ENCODE measurements at places on chromosomes 4 and X.

DNA sequence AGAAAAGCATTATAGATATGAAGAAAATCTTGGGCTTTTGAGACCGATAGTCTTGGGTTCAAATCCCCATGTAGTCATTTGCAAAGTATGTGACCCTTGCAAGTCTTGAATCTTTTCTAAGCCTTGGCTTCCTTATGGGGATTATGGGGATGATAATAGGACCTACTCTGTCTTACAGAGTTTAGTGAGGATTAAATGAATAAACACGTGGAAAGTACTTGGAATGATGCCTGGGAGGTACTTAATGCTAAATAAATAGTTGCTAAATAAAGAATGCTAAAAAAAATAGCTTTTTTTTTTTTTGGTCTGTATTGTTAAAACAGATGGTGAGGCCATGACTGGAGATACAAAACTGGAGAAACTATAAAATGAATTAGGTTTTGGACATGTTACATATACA is 292.7 kb downstream of the GPAT3 start:
- no peak for DNase-seq

- no peak for DNase-seq
Measured at GRCh38 chrX:16770970-16771482, 15.2 kb upstream of the TXLNG start.

GRCh38 chrX:41300758-41301437 is 33.1 kb upstream of the DDX3X start:
- no peak for DNase-seq

- DNase-seq, result no peak
Measured at GRCh38 chr4:183333202-183333601, 11.0 kb upstream of the CLDN24 start.

DNA sequence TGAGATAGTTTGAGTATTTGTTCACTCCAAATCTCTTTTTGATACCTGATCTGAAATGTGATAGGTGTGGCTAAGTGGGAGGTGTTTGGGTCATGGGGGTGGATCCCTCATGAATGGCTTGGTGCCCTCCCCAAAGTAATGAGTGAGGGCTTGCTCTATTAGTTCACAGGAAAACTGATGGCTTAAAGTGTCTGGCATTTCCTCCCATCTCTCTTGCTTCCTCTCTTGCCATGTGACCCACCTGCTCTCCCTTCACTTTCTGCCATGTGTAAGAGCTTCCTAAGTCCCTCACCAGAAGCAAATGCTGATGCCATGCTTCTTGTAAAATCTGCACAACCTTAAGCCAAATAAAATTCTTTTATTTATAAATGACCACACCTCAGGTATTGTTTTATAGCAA is 61.1 kb downstream of the MAD2L1 start:
- no peak for DNase-seq

DNA sequence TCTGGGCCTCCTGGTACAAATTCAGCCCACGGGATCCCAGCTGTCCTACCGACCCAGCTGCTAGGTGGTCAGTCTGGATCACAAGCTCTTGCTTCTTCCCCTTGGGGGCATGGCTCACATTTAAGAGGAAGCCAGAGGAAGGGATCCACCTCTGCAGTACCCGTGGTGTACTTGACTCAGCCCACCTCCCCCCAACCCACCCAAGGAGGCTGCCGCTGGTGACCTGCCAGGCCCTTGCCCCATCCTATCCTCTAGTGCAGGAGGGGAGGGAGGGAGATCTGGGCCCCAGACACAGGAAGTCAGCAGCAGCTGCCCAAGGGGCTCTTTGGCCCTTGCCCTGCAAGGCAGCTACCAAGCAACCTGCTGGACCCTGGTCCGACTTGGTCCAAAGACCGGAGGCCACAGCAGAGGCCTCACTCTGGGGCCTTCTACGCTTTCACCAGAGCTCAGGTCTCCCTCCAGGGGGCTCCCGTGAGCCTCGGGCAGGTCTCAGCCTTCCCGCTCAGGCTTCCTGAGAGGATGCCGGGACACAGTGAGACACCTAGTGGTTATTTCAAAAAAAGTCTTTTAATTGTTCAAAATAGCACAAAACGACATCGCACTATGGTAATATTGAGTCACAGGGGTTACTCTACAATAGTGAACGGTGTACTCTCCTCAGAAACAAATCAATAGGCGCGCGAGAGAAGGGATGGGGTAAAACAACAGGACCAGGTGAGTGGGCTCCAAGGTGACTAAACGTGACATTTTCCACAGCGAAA is 2.7 kb upstream of the RENBP start:
- peak; percentile 41 for DNase-seq

GRCh38 chr4:173318648-173319211 is 15.4 kb downstream of the HMGB2 start:
- no peak for DNase-seq

DNA sequence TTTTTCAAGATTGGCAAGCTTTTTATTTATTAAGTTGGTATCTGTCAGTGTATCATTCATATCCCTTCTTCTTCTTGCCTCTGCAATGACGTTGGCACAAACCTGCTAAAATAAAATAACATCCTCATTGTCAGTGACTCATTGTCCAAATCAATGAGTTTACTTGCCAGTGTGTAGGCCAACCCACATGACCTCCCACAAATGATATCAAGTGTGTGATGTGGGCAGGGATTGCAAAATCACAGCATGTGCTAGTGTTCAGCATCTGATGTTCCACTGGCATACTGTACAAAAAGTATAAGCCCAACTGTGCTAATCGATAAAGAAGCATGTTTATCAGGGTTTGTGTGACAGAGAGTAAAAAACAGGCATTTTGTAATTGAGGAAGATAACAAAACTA is 25.5 kb downstream of the GPAT3 start:
- no peak for DNase-seq

DNA sequence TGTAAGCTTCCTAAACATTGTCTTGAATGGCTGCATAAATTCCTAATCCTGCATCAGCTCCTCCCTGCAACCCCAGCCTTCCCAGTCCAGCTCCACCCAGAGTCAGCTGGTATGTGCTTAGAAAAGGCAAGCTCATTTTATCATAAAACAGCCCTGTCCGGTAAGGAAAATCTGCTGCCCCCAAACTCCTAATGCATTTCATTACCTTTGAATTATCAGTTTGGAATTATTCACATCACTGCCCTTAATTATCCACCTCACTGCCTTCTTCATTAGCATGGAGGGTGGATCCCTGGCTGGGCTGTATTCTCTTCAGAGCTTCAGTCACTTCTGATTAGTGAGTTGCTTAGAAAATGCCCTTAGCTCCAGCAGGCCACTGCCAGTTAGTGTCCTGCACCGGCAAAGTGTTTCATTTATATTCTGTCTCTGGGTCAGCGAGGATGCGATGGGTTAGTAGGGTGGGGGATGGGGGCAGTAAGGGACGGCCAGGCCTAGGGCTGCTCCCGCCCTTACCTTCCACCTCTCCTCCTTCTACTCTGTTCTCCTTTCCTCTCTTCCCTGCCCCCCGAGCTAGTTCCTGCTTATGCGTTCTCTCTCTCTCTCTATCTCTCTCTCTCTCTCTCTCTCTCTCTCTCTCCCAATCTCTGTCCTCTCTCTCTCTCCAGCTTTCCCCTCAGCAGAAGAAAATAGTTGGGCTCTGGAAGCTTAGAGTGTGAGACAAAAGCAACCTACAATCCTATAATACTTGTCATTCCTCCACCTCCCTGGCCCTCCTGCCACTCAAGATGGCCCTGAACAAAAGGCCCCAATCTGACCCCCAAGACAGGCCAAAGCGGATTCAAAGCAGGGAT is 174.8 kb upstream of the KLF3 start:
- peak; percentile 60 for DNase-seq

GRCh38 chr4:16206301-16206700 is 20.0 kb downstream of the TAPT1 start:
- no peak for DNase-seq

DNA sequence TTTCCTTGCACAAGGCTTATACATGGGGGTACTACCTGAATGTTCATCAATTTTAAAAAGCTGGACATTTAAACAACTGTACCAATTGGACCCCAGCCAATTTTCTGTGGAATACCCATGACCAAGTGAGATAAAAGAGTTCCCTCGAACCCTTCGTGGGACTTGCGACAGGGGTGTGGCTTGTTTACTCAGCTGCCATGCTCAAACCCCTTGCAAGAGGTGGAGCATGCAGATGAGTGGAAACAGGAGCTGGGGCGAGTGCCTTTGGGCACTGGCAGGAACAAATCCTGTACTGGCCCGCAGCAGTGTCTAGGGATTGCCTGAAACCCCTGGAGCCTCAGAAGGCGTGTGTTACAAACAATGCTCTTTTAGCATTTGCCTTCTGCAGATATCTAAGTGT is 144.2 kb downstream of the PDHA2 start:
- no peak for DNase-seq

DNA sequence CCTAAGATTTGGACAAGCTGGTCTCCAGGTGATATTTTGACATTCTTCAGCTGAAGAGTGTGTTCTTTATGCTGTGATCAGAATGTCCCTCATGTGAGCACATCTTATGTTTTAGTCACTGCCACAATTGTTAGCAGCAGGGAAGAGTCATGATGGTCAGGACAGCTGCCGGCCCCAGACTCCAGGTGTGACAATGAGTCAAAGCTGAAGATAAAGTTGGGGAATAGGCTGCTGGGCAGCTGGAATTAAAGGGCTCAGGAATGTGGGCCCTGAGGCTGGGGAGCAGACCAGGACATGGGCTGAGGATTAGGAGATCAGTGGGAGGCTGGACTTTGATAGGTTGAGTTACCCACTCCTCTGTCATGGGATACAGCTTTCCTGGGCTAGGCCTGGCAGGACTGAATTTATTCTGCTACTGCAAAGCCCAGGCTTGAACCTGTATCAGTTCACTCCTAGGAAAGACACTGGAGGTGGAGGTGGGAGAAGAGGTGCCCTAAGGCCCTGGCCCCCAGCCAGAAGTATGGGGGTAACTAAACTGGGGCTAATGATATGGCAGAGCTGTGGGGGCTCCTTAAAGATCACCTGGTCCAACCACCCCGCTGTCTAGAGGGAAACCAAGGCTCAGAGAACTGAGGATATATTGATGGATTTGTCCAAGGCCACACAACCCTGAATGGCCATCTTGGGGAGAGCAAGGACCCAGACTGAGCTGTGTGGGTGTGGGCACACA is 119.5 kb downstream of the PJA1 start:
- DNase-seq, result no peak

DNA sequence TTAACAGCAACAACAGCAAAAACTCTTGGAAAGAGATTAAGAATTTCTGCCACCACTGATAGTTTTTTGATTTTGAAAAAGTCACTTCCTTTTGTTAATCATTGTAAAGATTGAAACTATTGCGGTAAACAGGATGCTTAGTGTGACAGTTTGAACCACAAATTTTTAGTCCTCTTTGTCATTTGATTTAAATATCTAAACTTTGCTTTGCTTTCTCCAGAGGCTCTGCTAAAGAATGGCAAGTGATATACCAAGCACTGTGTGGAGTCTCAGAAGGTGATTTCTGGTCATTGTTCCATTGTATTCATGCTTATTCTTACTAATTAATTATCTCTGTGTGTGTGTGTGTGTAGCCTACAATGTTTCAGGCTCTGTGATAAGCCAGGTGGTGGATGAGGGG is 155.6 kb downstream of the BMPR1B start:
- no peak for DNase-seq

DNA sequence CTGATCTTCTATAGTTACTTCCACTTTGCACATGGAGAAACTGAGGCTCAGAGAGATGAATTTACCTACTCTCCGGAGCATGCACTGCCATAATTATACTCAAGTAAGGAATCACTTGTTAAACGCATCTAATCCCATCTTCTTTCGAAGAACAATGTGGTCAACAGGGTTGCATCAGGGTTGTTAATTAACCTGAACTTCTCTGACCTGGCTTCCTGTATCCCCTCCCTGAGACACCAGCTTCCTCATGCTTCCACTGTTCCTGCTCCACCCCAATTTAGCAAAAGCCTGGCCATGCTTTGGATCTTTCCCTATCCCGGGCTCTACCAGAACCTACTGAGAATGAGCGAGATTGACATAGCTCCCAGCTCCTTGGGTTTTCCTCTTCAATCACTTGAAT is 136.7 kb downstream of the SMIM20 start:
- DNase-seq, result no peak

DNA sequence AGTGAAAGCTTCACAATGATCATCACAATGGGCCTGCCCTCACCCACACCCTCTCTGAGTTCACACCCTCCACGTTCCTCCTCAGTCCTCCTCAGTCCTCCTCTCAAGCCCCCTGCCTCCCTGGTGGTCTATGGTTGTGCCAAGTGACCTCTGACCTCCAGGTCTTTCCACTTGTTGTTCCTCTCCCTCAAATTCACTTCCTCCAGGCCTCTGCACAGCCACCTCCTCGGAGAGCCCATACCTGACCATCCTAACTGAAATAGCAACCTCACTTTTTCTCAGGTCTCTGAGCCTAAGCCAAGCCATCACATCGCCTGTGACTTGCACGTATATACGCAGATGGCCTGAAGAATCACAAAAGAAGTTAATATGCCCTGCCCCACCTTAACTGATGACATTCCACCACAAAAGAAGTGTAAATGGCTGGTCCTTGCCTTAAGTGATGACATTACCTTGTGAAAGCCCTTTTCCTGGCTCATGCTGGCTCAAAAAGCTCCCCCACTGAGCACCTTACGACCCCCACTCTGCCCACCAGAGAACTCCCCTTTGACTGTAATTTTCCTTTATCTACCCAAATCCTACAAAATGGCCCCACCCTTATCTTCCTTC is 293.4 kb upstream of the TENM3 start:
- DNase-seq, result no peak

GRCh38 chrX:130170752-130171445 is 863 bp upstream of the RAB33A start:
- DNase-seq, result peak; percentile 41

DNA sequence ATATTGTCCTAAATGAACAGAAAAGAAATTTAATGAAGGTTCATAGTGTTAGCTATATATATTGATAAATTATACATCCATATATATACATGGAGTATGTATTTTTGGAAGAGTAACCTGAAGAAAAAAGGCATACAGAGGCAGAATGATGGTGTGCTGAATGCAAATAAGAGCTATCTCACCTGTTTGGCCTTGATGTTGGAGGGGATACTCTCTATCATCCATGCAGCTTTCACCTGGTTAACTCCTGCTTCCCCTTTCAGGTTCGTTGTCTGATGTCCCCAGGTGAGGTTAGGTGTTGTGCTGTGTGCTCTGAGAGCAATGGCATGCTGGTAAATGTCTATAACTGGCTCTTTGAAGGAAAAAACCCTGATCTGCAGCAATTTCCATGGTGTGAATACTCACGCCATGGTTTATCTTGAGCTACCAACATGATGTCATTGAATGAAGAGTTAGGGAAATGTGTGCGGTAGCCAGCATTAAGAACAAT is 31.8 kb upstream of the SPP1 start:
- DNase-seq, result no peak

- DNase-seq, result peak; percentile 92
Measured at GRCh38 chr4:30717208-30718020, 2.8 kb upstream of the PCDH7 start.

DNA sequence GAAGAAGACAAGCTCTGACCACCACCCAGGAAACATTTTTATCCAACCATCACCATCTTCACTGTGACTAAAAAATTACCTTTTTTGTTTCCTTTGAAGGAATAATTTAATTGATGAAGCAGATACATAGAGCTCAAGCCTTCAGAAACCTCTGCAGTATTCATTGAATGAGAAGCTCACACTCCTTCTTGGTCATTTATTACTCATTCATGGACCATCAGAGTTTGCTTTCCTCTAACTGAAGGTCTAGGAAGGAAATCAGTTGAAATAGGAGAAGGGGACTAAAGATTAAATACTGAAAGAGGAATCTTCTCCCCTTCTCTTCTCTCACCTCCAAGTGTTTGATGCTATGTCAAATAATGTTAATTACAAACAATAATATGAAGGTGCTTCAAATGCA is 290.6 kb upstream of the KLF3 start:
- no peak for DNase-seq

- DNase-seq, result no peak
Measured at GRCh38 chr4:20844311-20844710, 144.1 kb downstream of the PACRGL start.
